ENCODE measurements at places on chromosomes 4 and X. TPM values are rescaled to one million over a fixed set of nuclear protein-coding genes. Genes with fewer than 3 reads are reported as not detected.

GPR50 gene
- total RNA-seq: not detected

ARX gene
- total RNA-seq: not detected

CFP gene
- 1.8 TPM for total RNA-seq

PNMA5 gene
- not detected for total RNA-seq

PDE5A gene
- 26.7 TPM for total RNA-seq

SLITRK4 gene
- total RNA-seq: 0.76 TPM

Data from esophagus squamous epithelium (tissue), 5 donors.